Adipocyte (in vitro differentiated cells): ENCODE measurements at places on chromosomes 3 and 15.

DNA sequence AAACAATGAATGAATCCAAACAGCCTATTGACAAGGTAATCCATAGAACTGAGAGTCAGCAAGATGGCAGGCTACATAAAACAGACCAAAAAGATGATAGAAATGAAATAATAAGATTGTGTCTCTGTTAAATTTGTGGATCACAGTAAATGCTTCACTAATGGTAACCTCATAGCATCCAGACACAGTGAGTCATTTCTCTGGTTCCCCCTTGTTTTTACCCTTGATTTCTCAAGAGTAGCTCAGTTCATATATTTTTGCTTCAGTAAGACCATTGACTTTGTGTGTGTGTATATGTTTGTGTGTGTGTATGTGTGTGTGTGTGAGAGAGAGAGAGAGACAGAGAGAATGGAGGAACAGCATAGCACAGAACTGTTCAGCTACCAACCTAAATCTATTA is 546.9 kb downstream of the RBMS3 start:
- no peak for DNase-seq

GRCh38 chr15:88788816-88789215 is 14.4 kb upstream of the ACAN start:
- DNase-seq, result peak; percentile 60

GRCh38 chr3:99532246-99532645 is 106.1 kb upstream of the COL8A1 start:
- DNase-seq, result peak; percentile 80

DNA sequence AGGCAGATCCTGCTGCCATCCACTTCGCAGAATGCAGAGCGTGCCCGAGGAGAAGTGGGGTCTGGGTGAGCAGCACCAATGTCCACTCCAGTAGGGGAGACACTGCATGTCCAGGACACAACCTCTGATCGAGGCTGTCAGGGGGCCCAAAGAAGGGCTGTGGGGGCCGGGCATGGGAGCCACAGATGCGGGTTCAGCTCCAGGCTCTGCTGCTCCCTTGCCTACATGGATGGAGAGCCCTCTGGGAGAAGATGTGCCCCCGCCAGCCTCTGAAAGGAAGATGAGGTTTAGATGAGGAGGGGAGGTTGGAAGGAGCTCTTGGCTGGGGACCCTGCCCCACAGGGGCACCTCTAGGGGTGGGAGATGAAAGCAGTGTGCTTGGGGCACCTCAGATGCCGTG is 75.4 kb downstream of the KLF13 start:
- no peak for DNase-seq

DNA sequence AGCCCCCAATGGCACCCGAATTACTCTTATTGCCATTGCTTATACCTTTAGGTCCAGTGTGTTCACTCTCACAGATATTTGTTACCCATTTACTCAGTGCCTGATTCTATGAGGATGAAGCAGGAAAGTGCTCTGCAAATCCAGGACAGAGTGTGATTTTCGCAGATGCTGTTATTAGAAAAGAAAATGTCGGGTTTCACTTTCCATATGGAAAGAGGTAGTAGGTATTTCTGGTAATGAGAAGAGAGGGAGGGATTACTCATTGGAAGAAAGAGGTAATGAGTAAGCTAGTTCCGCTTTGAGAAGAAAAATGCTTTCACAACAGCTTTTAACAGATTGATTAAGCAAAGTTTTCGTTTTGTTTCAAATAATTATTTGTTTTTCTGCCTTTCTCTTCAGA is 336.3 kb upstream of the CFAP20DC start:
- no peak for DNase-seq

GRCh38 chr15:100849855-100850218 is 29.8 kb upstream of the ALDH1A3 start:
- no peak for DNase-seq
